Astrocyte of the spinal cord (primary cell): ENCODE measurements at places on chromosomes 6 and 20.
A peak's percentile ranks its signal among the peaks of the same experiment; 100 is the strongest.

DNA sequence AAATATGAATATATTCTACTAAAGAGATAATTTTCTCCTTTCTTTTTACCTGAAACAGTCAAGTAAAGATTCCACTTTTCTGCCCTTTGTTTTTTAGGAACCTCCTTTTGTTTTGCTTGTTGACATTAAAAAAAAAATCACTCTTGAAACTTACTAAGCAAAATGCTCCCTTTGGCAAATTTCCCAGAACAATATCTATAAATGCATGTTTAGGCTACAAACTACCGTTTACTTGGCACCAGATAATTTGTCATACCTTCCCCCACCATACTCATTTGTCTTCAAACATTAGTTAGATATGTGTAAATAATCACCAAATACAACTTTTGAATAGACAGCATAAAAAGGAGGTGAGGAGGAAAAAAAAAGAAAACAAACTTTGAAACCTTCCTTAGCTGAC lies 604.7 kb downstream of the RFPL4B start:
- no peak for DNase-seq

DNA sequence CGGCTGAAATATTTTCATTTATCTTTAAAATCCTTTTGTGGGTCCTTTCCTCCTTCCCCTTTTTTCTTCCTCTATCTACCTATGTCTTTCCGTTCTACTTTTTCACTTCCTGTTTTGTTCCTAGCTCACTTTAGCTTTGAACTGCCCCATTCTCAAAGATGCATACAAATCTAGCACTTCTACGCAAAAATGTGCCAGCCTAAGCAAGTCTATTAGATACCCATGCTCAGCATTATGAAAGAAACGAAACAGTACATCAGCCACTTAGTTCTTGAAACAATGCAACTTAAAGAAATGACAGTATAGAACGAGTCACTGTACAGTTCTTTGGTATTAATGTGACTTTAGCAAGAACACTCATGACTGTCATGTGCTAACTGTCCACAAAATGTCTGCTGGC lies 47.3 kb upstream of the MARCKS start:
- DNase-seq = no peak

- DNase-seq = no peak
Observed at GRCh38 chr6:31074401-31074800, 38.0 kb downstream of the C6orf15 start.

- peak; percentile 91 for DNase-seq
Observed at GRCh38 chr6:81938014-81938856, 185.8 kb upstream of the TENT5A start.

GRCh38 chr6:157879873-157880254 lies 56.8 kb downstream of the SNX9 start:
- DNase-seq = no peak

DNA sequence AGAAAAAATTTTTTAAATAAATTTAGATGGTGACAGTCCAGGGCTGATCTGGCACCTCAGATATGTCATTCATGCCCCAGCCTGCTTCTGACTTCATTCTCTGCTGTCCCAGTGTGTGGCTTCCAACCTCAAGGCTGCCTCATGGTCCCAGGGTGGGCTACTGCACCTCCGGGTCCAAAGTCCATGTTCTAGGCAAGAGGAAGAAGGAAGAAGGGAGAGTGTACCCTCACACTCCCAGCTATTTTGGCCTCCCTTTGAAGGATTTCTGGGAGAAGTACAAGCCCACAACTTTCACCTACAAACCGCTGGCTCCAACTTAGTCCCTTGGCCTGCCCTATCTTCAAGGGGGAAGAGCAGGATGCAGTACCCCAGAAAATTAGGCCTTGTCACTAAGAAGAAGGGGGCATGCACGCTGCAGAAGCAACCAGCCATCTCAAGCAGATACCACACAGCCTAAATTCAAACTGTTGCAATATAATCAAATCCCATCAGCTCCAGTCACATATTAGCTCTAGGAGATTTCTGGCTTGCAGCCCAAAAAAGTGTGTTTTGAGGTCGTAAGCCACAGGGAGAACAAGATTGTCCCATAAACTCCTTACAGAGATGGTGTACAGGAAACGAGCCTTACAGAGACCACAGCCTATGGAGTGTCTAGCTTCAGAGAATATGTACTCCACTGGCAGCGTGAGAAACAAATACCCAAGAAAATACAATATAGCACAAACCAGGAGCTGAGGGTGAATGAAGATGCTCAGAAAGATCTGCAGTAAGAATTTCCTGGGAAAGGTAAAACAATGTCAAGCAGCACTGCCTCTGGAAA lies 906 bp upstream of the BTN3A2 start:
- peak; percentile 14 for DNase-seq

DNA sequence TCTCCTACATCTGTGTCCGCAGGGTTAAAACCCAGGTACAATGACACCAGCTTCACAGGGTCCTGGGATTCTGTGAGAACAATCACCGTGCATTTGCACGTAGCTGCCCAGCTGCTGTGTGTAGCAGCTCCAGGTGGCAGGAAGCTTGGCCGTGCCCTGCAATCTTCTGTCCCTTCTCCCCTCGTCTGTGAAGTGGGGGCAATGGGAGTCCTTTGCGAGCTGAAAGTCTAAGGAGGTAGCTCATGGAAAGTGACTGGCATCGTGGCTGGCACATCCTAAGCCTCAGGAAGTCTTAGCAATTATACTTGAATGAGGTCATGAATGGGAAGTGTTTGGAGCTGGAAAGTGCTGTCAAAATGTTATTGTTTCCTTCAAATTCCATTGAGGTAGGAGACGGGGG lies 137.1 kb downstream of the SMOC2 start:
- DNase-seq = no peak

- peak; percentile 63 for DNase-seq
Observed at GRCh38 chr20:32155017-32155981, 45.8 kb downstream of the TM9SF4 start.

DNA sequence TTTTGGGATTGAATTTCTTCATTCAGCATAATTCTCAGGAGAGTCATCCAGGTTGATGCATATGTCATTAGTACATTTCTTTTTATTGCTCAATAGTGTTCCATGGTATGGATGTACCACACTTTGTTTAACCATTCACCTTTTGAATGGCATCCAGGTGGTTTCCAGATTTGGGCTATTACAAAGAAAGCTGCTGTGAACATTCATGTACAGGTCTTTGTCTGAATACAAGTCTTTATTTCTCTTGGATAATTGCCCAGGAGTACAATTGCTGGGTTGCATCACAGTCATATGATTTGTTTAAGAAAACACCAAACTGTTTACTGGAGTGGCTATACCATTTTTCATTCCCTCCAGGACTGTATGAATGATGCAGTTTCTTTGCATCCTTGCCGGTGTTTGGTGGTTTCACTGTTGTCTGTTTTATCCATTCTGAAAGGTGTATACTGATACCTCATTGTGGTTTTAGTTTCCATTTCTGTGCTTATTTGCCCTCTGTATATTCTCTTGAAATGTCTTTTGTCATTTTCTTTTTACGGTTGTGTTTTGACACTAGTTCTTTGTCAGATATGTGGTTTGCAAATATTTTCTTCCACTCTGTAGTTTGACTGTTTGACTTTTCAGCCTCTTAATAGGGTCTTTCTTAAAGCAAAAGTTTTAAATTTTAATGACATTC lies 8.8 kb downstream of the CDKAL1 start:
- DNase-seq = peak; percentile 84

- peak; percentile 80 for DNase-seq
Observed at GRCh38 chr6:129186988-129187387, 304.1 kb downstream of the LAMA2 start.

DNA sequence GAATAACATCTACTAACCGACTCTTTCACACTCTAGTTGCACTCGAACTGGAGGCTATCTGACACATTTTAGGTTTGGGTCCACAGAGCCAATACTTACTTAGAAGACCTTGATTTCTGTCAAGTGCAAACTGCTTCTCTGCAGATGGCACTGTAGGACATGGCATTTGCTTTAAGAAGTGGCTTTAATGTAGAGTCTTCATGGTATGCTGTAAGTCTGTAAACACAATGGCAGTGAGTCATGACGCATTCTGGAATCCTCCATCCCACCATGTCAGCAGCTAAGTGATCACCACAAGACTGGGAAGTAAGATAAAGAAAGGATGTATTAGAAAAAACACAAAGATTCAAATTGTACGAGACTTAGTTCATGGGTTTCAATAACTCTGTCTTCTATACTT lies 377.0 kb upstream of the NOX3 start:
- DNase-seq = peak; percentile 62

GRCh38 chr20:56429502-56429901 lies 17.4 kb downstream of the CASS4 start:
- peak; percentile 67 for DNase-seq

- no peak for DNase-seq
Observed at GRCh38 chr20:17418737-17419136, 112.4 kb downstream of the BFSP1 start.

DNA sequence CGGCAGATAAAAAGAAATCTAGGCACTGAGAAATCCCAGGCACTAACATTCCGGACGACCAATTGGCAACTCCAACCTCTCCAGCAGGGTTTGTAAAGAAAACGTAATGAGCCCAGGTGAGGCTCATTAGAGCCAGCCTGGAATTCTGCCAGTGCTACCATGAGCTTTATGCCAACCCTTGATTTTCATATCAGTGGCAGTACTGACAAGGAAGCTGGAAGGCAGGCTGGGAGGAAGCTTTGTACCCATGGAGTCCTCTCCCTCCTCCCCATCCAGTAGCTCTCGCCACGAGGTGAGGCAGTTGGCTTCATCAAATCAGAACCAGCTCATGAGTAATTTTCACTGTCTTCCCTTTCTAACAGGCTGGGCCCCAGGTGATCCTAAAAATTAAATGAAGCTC lies 250.2 kb downstream of the ZNF217 start:
- no peak for DNase-seq

GRCh38 chr6:166629628-166630027 lies 2.6 kb upstream of the RPS6KA2 start:
- peak; percentile 40 for DNase-seq

DNA sequence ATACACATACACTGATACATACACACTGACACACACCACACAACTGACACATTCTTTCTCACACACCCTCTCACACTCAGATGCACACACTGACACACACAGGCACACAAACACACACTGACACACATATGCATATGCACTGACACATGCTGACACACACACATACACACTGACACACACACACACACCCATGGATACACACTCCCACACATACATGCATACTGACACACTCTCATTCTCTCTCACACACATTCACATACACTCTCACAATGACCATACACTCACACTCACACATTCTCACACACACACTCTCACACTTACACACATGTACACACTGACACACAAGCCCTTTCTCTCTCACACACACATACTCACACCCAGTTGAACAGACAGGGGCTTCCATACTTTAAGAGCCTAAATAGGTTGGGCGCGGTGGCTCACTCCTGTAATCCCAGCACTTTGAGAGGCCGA lies 236.4 kb downstream of the LRFN2 start:
- no peak for DNase-seq

DNA sequence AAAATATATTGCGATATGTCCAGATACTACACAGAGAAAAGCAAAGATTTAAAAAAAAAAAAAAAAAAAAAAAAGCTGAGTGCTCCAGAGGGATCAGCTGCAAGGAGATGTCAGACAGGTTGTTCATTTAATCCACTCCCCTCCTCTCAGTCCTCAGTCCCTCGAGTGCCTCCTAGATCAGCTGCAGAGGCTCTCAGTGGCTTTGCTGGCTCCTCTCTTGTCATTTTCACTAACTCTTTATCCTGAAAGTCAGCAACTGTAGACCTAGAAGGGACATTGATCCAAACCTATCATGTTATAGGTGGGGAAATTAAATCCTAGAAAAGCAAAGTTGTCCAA lies 61.6 kb downstream of the KIAA0319 start:
- no peak for DNase-seq

- peak; percentile 58 for DNase-seq
Observed at GRCh38 chr6:36353411-36353915, 16.8 kb upstream of the BNIP5 start.

- DNase-seq = peak; percentile 51
Observed at GRCh38 chr6:158353883-158354877, 41.9 kb downstream of the TULP4 start.

DNA sequence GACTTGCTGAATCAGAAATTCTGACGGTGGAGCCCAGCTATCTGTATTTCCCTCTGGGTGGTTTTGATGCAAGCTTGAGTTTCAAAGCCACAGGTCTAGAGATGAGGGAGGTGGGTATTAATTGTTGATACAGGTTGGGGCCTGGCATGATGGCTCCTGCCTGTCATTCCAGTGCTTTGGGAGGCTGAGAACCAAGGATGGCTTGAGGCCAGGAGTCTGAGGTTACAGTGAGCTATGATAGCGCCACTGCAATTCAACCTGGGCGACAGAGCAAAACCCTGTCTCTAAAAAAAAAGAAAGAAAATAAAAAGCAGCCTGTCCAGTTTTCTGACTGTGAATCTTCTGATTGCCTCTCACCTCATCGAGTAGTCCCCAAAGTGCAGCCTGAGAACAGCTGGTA lies 184.8 kb upstream of the SASH1 start:
- no peak for DNase-seq

DNA sequence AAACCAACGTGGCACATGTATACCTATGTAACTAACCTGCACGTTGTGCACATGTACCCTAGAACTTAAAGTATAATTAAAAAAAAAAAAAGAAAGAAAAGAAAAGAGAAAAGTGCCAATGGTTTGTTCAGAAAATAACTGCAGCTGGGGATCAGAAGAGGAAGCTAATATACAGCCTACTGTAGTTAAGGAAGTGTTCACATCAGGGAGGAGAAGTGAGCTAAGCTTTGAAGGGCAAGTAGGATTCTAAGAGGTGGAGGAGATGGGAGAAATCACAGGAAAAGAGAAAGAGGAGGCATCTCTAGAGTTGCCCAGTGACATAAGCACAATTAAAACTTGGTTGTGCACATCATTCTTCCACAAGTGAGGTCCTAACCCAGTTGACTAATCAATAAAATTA lies 214.4 kb upstream of the DTNBP1 start:
- DNase-seq = no peak

- peak; percentile 20 for DNase-seq
Observed at GRCh38 chr20:43408848-43409576, 48.7 kb upstream of the SRSF6 start.

GRCh38 chr20:15140286-15140685 lies 802.9 kb upstream of the FLRT3 start:
- DNase-seq = no peak

DNA sequence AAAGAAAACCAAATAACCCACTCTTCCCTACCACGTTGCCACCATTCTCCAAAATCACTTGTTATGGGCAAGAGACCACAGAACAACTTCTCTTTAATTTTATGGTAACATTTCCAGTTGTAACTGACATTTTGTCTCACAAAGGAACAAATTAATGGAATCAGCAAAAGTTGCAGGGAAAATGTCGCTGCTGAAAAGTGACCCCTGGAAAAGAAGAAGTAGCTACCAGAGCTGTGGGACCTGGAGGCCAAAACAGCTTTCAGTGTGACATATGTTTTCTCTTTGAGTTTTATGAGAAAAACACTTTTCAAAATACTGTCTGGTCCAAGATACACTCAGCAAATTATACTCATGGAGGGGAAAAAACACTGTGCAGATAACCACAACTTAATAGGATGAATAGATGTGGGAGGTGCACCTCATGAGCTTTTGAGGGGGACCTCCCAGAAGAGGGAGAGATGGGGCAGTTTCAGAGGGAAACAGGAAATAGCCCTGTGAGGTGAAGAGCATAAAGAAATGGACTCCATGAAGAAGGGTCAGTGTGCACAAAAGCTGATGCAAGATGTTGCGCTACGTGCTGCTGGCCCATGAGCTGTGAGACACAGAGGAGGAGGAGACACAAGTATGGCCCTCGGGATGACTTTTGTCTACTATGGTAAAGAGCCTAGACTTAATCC lies 87.3 kb downstream of the DTNBP1 start:
- DNase-seq = no peak

GRCh38 chr6:105607636-105608621 lies 205.0 kb upstream of the PREP start:
- no peak for DNase-seq
